ENCODE measurements at places on chromosomes 7 and 10.

- DNase-seq: no peak
Observed at GRCh38 chr7:1918881-1919525, 248.9 kb downstream of the ELFN1 start.

DNA sequence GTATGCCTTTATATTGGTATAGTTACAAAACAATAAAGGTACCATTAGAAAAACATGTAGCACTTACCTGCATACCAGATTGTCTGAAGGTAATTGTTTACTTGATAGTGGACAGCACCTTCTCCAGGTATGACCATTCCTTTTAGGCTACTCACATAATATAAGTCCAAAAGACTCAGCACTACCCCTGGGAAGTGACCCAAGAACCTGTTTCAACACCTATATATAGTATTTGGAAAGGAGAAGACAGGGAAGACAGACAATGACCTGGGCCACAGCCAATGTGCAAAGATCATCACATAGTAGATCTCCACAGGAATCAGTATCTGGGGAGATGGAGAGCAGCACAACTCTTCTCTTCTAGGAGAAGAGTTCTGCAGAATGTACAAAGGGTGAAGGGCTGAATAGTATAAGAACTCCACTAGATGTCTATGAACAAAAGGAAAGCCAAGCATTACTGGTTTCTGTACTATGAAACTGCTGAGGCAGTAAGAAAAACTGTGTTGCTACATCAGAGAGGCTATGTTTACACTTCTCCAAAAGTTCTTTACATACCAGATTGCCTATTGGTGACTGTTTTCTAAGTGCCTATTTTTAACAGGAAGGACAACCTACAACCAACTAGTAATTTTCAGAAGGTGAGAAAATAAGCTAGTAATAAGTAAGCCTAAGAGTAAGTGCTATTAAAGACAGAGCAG, 159.2 kb downstream of the BTAF1 start:
- no peak for DNase-seq

GRCh38 chr10:129075508-129075907, 391.5 kb upstream of the MGMT start:
- no peak for DNase-seq

GRCh38 chr7:120842121-120842621, 15.8 kb downstream of the TSPAN12 start:
- DNase-seq: no peak

GRCh38 chr7:51014811-51015210, 232.1 kb upstream of the GRB10 start:
- no peak for DNase-seq

- DNase-seq: no peak
Observed at GRCh38 chr7:55526770-55527169, 45.5 kb downstream of the VOPP1 start.

- no peak for DNase-seq
Observed at GRCh38 chr10:70774810-70775678, 10.1 kb downstream of the TBATA start.

DNA sequence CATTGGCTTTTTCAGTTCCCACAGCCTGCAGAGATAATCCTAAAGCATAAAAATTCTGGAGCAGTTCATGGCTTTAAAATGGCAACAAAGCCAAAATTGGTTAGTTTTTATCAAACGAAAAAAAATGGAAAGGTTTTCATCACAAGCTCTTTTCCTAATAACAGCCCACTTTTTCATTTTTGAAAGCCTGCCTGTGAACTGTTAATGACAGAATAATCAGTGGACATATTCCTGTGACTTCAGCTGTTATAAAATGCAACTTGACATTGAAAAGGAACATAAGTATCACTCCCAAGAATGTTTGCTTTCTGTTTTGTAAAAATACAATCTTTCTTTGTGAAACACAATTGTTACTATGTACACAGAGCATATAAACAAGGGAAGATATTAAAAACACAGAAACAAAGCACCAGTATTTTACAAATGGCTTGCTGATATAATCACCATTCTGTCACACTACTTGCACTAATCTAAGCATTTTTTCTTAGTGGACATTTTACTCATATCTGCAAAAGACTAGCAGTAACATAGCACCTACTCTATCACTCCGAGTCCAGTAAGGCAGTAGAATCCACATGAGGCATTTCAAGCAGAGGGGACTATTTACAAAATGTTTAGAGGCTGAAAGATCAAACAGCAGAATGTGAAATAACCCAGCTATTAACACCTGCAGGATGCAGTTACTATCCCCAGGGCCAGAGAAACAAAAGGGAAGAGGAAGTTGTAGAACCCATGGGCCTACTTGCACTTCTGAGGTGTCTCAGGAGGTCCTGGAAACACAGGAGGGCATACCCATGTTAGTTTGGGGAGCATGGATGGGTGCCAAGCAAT, 26.4 kb downstream of the MACC1 start:
- DNase-seq: no peak

- DNase-seq: no peak
Observed at GRCh38 chr7:150620061-150620460, 12.1 kb downstream of the GIMAP6 start.

- DNase-seq: no peak
Observed at GRCh38 chr10:47262606-47263533, 37.1 kb upstream of the GDF10 start.

DNA sequence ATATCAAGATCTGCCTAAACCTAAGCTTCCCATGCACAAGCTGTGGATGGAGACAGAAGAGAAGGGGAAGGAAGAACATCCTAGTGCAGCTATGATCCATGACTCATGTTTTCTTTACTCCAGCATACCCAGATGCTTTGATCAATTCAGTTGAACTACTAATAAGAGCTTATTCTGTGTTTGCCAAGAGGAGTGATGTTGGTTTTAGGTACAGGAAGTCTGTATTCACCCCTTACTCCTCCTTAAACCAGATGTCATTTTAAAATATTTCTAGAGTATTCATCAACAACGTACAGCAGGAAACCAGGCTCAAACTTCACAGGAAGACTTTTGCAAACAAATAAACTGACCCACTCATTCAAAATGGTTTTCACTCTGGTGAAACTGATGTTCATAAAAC, 29.2 kb downstream of the PANK1 start:
- DNase-seq: no peak

- no peak for DNase-seq
Observed at GRCh38 chr10:112955582-112956421, 5.8 kb downstream of the TCF7L2 start.

DNA sequence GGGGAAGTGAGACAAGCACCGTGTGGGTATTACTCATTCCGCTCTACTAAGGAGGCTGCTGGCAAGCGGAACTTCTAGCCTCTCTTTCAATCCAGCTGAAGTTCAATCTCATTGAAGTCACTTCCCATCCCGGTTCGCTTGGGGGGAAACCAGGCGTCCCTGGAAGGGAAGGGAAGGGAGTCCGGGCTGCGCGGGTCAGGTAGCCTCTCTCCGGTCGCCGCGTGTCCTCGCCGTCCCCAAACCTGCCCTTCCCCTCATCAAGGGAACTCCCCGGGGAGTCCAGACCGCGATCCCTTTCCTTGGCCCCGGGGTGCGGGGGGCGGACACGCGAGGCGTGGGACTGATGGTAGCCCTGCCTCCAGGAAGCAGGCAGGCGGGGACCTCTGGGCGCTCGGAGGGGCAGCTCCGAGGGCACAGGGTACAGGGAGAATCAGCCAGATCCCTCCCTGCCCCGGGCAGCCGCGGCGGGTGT, 598 bp upstream of the ZEB1 start:
- peak; percentile 72 for DNase-seq

GRCh38 chr10:125362950-125363349, 202.6 kb upstream of the CTBP2 start:
- DNase-seq: no peak

All from memory B cell (primary cell).